Esophagus (tissue), 2 donors: ENCODE measurements at places on chromosomes 6 and 20. TPM values are rescaled to one million over a fixed set of nuclear protein-coding genes. Genes with fewer than 3 reads are reported as not detected.

Gene MYB
- 1.5 TPM for polyA plus RNA-seq

Gene PSMB9
- 25.5 TPM for polyA plus RNA-seq

Gene HTR1E
- polyA plus RNA-seq: not detected

Gene WFDC5
- 4.5 TPM for polyA plus RNA-seq

Gene ZNF831
- 0.09 TPM for polyA plus RNA-seq

Gene SERINC3
- polyA plus RNA-seq: 25.5 TPM
